ENCODE measurements at places on chromosomes 5 and 9.

- DNase-seq = no peak
These were observed 592.9 kb downstream of the SEMA5A start for GRCh38 chr5:8953016-8953415.

DNA sequence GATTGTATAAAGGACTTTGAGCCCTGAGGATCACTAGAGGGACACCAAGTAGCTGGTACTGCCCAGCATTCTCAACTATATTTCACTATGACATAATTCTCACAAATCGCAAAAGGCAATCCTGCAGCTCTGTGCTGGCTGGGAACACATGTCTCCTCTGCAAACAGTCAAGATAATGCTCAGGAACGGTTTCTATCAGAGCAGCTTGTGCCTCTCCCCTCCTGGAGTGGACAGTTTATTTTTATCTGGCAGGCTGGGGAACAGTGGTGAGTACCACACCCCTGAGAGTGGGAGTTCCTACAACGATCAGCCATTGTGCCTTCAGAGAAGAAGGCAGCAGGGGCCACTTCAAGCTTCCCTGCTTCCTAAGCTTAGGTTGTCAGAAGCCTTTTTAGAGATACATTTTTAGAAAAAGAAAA lies 65.8 kb downstream of the ERAP1 start:
- no peak for DNase-seq

DNA sequence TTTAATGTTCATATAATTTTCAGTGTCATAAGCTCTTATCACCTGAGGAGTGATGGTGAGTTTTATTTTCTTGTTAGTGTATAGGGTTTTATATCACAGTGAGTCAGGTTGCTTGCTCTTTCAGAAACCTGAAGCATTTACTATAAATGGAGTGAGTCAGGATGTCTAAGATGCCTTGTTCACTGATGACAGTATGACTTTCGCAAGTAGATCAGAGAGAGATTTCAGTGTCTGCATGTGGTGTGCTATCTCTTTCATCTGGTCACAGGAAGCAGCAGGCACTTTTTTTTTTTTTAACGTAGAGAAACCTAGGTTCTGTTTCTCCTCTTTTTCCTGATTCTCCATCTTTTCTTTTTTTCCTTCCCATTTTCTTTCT lies 237.1 kb downstream of the DMRTA1 start:
- no peak for DNase-seq

DNA sequence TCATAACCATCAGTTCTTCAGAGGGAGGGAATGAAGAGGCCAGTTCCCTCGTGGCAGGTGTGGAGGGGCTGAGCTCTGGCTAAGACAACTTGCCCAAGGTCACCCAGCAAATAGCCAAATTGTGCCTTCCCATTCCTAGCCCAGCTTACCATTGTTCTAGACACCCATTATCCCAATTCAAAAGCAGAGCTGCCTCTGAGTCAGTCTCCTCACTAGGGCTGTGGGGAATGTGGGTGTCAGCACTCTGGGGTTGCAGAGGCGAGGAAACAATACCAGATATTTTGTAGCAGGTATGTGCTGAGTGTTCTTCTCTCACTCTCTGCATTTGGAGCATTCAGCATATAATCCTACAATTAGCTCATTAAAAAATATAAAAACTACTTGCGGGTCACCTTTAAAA lies 270.8 kb downstream of the PSAT1 start:
- DNase-seq = no peak

GRCh38 chr9:121618504-121618903 lies 32.9 kb upstream of the DAB2IP start:
- DNase-seq = no peak

GRCh38 chr5:180201051-180201987 lies 7.7 kb downstream of the RASGEF1C start:
- DNase-seq = no peak

DNA sequence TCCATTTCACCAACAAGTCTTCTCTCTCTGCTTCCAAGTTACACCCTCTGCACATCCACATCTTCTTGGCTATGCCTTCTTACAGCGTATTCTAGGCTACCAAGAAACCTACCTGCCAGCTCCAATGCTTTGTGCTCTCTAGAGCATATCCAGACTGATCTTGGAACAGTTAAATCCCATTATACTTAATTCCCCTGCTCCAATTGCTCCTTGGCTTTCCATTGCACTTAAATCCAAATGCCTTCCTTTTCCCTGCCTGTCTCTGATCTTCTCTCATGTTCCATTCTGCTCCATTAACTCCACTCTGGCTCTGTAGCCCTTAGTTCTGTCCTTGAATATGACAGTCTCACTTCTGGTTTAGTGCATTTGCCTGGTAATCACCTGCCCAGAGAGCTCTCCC lies 322.4 kb downstream of the LRRC70 start:
- no peak for DNase-seq

GRCh38 chr5:73684691-73685090 lies 58.7 kb downstream of the ARHGEF28 start:
- no peak for DNase-seq

GRCh38 chr5:136337788-136338187 lies 27.6 kb downstream of the TRPC7 start:
- no peak for DNase-seq

DNA sequence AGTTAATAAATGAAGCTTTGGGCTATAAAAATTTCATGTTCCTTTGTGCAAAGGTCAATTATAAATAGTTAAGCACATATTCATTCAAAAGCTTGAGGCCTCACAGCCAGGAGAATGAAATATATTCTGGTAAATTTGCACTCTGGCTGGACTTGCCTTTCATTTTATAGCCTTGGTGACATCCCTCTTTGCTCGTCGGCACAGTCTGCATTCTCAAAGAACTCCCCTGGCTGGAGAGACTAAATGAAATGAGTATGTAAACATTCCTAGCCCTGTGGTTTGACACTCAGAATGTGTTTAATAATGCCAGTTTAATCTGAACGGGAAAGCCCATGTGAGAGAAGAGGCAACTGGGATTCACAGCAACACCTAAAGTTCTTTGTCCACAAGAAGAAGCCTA lies 285.6 kb downstream of the BRINP1 start:
- DNase-seq = no peak

- no peak for DNase-seq
These were observed 8.9 kb upstream of the ZNF483 start for GRCh38 chr9:111516061-111516465.

- no peak for DNase-seq
These were observed 348.1 kb upstream of the PTGER4 start for GRCh38 chr5:40331616-40332015.

DNA sequence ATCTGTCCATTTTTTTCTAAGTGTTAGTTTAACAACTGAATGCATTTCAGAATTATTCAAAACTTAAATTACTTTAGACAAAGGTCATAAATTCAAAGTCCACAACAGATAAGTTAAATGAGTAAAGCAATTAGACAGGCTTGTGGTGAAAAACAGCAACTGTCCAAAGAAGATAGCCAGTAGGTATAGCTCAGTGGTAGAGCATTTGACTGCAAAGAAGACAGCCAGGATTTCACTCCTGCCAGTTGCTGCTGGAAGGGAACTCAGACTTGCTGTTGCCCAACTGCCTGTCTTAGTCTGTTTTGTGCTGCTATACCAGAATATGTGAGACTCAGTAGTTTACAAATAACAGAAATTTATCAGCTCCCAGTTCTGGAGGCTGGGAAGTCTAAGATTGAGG lies 10.0 kb downstream of the FANCC start:
- no peak for DNase-seq

DNA sequence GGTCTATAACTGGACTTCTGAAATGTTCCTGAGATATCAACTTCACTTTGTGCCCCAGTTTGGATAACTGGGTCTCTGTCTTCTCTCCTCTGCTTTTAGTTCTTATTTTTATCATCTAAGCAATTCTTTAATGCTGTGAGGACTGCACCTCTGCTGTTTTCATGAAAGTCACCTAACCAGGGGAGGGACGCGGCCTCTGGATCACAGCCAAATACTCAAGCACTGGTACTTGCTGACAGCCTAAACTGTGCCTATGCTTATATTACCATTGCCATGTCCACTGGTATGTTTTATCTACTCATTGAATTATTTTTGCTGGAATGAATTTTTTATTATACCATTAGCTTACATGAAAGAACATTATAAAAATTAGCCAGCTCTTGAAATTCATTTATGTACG lies 674.0 kb downstream of the DMRTA1 start:
- DNase-seq = no peak

DNA sequence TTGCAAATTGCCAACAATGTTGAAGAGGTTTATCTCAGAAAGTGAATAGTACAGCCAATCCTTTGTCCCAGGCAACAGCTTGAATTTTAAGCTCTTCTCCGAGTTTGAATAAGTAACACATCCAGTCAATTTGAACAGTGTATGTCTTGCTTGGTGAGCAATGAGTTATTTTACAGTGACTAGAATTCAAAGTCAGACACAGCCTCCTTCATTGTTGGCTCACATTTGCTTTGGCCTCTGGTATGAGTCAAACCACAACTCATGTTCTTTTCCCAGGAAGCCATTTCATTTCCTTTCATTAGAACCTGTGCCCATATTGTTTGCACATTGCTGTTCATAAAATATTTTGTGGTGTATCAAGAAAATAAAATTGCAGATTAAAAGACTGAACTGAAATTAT lies 622.0 kb upstream of the DAB2 start:
- no peak for DNase-seq

DNA sequence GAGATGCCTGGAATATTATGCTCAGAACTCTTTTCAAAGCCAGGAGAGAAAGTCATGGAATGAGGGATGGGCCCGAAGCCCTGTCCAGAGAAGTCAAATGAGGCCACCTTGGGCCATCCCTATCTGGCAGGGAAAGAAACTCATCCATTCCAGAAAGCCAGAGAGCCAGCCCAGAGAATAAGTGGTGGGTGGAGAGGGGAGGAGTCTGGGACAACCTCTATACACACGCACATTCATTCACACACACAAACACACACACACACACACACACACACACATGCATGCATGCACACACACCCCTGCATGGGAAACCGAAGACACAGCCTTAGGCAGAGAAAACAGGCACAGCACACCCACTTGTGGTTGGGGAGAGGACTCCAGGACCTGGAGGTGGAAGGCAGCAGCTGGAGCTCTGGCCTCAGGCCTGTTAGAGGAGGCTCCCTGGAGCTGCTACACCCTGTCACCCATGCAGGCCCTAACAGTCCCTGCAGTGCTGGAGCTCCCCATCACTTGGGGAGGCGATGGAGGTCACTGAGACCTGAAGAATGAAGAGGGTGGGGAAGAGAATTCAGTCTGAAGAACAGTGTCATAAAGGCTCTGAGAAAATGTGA lies 38.0 kb downstream of the TGFBI start:
- no peak for DNase-seq

GRCh38 chr9:126783949-126784348 lies 20.9 kb upstream of the ZBTB43 start:
- DNase-seq = no peak

DNA sequence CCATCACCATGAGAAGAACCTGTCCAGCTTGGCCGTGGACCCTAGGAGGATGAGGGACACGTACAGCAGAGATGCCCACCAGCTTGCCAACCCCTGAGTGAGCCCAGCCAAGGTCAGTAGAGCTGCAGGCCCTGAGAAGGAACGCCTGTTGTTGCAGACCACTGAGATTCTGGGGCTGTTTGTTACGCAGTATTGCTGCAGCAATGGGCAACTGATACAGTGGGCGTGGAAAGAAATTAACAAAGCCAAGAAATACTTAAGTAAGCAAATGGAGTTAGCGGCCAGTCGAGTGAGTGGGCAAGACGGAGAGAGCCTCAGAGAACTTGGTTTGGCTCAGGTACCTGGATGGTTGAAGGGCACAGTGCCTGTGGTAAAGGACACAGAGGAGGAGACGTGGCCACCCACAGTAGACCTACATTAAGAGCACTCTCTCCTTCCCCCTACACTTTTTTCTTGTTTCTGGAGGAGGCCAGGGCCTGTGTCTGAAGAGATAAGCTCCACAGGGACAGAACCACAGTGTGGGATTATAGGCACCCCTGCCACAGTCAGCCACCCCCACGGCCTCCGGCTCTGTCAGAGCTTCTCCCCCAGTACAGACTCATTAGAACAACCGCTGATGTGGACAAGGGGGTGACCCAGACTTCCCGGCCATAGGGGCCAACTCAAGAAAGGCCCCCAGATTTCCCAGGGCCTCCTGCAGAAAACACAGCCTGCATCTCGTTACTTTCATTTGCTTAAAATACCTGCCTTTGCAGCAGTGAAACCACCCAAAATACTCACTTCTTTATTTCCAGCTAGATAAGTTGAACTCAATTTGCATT lies 40.1 kb upstream of the GRHPR start:
- no peak for DNase-seq

GRCh38 chr5:88140396-88140855 lies 128.2 kb downstream of the TMEM161B start:
- DNase-seq = peak; percentile 67

DNA sequence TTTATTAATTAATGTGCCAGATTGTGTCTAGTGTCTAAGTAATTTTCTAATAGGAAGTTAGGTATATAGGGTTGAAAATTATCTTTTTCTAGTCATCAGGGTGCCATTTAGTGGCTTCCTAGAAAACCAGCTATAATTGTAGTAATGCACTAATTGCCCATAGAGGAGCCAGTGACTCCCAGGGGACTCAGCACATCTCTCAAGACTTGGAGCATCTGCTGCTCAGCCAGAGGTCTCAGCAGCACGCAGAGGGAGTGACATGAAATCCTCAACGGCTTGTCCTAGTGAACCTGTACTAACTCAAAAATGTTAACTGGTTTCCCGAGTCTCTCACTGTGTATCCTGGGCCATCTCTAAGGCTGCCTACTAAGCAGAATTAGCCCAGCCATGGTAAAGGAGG lies 78.2 kb upstream of the MAN2A1 start:
- peak; percentile 53 for DNase-seq

- DNase-seq = no peak
These were observed 9.6 kb upstream of the AMBP start for GRCh38 chr9:114087721-114088120.

DNA sequence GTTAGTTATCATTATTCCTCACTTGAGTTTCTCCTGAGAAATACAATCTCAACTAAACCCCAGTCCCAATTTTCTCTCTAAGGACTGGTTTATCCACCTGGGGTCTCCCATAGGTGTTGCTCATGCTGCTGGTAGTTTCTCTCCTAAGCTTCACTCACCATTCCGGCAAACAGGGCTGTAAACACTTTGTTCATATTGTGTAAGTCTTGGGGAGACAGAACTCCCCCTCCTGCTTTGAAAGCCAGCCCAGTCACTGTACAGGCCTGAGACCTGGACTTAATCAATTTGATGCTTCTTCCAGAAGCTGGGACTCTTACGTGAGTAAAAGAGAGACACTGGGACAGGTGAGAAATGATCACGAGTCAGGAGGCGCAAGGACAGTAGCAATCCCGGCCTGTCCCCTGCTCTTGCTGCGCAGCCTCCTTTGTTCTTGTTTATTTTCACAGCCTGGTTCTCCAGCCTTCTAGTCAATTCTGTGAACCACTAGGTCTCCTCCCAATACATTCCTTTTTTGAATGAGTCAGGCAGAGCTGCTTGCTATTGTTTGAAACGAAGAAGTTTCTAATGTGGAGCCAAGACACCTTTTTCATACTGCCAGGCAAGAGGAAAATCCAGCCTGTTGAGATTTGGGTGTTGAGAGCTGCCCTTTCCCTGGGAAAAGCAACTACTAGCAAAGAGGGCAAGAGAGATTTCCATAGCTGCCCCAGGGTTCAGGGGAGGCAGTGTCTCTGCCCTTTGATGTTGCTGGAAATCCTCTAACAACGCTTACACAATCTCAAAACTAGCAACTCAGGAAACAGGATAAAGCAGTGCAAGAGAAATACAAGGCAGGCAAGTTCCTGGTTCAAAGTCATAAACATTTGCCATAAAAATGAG lies 9.2 kb upstream of the SHROOM1 start:
- no peak for DNase-seq
